D341Med (cell line): ENCODE measurements at places on chromosomes 2 and 18.

DNA sequence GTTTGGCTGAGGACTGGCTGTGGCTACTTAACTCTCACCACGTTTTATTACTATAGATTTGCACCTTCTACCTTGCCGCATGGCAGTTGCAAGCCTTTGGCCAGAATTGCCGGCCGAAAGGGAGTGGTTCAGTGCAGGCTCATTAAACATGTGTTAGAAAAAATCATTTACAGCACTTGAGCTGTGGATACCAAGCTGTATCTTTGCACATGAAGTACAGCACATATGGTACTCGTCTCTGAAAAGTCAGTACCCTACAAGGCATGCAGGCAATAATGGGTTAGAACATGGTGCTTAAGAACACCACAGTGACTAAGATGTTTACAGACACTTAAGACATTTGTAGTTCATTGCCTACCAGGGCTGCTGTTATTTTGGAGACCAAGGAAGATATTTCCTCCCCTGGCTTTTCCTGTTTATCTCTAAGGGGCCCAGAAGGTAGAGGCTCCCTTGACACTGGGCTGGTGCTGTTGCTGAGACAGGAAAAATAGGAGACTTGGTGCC, 103.1 kb downstream of the ZNF532 start:
- no peak for DNase-seq

DNA sequence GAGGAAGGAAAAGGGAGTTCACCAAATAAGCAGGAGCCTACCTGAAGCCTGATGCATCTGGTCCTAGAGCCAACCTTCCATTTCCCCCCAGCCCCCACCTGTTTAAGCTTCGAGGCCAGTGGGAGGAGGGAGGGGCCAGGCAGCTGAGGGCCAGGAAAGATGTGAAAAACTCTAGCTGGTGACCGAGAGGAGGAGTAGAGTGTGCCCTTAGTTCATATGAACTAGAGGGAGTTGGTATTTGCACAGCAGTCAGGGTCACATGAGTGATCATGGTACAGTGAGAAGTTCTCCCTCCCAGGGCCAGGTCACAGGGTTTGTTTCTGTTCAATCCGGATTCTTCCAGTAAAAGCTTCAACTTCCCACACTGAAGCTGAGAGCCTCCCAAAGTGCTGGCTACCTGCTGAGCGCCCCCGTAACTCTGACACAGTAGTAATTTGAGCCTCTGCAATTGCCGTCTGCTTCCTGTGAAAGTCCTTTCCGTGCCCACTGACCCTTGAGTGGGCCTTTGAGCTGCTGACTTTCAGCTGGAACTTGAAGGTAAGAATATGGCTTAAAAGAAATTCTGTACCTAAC, at the start of gene SULT1C2:
TSS of gene SULT1C2 (plus strand) at position 362 of the 573 bp plus-strand sequence. CDS start 4,773 bp downstream, outside the sequence.
- no peak for DNase-seq

GRCh38 chr2:180442860-180443644, 436.0 kb upstream of the CWC22 start:
- no peak for DNase-seq

DNA sequence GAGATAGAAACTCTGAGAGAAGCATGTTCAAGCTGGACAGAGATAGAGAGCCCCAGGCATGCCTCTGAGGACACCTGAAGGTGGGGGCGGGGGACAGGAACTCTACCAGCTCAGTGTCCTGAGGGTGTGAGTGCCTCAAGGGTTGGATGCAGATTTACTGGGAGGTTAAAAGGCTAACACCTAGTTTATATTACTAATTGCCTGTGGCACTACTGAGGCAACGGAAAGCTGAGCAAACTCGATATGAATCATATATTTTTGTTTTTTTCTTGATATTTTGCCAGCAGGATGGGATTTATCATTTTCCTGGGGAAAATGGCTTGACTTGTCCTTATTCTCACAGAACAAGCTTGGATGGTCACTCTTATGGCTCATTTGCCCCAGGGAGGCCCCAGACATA, 319.5 kb downstream of the ALK start:
- DNase-seq, result no peak

DNA sequence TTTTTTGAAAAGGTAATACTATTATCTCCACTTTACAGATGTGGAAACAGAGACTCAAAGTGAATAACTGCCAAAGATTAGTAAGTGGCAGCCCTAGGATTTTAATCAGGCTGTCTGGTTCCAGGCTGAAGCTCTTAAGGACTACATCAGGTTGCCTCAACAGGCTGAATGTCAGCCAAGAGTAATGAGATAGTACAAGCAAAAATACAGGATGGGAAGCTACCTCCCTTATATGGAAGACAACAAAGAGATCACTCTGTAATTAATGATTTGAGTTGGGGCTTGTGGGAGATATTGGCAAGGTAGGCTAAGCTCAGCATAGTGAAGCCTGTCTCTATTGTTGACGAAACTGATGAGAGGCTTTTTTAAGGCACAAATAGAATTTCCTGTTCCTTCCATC, 323.1 kb downstream of the KCNJ3 start:
- DNase-seq, result no peak

DNA sequence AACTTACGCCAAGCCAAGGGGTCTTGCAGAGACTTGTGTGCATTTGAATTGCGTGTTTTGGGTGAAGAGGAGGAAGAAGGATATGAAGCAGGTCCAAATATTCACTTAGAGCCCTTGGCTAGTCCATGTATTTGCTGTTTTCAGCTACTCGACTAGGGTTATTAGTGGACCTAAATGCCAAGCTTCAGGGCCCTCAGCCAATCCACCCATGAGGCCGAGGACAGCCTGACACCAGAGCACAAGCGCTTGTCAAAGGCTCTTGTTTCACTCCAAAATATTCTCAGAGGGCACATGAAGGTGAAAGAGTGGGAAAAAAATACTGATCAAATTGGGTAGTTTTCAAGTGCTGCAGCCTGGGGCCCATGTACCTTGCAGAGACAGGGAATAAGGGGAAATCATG, 174.8 kb upstream of the ACAA2 start:
- no peak for DNase-seq

DNA sequence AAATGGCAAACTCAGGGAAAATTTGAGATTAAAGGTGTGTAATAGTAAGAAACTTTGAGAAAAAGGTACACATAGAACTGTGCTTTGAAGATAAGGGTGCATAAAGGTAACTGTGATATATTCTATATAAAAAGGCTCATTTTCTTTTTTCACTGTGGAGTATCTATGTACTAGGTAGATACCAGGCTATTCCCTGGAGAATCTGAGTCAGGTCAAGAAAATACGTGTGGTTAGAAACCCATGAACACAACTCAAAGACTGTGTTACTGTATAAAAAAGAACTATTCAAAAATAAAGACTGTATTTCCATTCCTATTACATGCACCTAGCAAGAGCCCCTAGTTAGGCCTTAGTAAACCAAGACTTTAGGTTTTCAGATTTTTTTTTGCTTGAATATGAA, 100.1 kb upstream of the GRB14 start:
- no peak for DNase-seq

GRCh38 chr18:55982992-55983391, 395.0 kb upstream of the TCF4 start:
- no peak for DNase-seq

GRCh38 chr2:69087912-69088240, 74.9 kb downstream of the ANTXR1 start:
- DNase-seq, result no peak

- no peak for DNase-seq
Measured at GRCh38 chr18:78934003-78934402, 45.6 kb upstream of the SALL3 start.

GRCh38 chr18:8868276-8868675, 162.9 kb downstream of the MTCL1 start:
- DNase-seq, result no peak

DNA sequence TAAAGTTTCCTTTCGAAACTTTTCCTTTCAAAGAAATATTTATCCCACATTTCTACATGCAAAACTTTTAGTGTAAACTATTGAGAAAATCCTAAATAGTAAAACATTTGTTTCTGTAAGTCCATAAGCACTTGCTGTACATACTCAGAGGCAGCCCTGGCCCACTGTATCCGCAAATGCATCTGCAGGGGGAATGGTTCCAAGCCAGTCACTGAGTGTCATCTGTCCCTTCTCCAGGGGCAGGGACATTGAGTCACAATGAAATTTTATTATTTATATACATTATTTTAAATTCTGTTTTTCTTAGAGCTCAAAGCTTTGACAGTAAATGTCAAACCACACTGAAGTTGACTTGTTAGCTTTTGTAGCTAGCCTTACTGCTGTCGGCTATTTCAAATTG, 367.2 kb downstream of the MTX2 start:
- DNase-seq, result no peak

GRCh38 chr2:66364495-66365333, 70.2 kb upstream of the MEIS1 start:
- no peak for DNase-seq

DNA sequence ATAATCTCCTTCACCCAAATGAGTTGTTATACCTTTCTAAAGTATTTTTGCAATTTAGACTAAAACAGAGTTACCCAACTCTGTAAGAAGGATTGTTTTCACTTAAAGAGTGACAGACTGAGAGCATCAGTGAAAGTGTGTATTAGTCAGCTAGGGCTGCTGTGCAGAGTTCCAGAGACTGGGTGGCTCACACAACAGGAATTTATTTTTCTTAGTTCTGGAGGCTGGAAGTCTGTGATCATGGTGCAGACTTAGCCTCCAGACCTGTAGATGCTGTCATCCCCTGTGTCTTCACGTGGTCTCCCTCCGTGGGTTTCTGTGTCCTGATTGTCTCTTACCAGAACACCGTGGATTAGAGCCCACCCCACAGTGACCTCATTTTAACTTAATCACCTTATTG, 40.0 kb downstream of the BCL2L11 start:
- no peak for DNase-seq

GRCh38 chr2:22967756-22968155, 417.2 kb upstream of the KLHL29 start:
- no peak for DNase-seq

DNA sequence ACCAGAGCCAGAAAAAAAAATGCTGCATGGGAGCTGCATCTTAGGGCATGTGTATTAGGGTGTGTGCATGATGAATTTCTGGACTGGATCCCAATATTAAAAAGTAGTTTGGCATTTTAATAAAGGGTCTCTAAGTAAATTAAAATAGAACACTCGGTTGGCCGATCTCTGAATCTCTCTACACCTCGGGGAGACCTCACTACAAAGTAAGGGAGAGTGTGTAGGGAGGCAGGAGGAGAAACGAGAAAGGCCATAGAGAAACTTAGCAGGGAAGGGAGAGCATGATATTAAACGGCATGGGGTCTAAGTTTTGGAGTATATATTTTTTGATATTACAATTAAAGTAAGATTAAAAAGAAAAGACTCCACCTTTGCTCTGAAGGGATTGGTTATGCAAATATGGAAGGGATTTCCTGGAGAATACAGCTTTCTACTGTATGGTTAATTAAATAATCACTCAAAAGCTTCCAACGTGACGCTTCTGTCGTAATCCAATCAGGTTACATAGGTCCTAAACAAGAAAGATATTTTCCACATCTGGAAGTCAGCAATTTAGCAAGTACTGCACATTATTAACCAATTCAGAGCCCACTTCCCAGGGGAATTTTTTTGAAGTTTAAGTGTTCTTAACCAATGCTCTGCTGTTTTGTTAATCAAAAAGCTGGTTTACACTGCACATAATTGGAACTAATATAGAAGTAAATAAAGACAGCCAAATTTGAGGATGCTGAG, 1.0 kb upstream of the ZEB2 start:
- DNase-seq, result no peak

- DNase-seq, result no peak
Measured at GRCh38 chr2:10763461-10763800, 42.0 kb downstream of the ATP6V1C2 start.

DNA sequence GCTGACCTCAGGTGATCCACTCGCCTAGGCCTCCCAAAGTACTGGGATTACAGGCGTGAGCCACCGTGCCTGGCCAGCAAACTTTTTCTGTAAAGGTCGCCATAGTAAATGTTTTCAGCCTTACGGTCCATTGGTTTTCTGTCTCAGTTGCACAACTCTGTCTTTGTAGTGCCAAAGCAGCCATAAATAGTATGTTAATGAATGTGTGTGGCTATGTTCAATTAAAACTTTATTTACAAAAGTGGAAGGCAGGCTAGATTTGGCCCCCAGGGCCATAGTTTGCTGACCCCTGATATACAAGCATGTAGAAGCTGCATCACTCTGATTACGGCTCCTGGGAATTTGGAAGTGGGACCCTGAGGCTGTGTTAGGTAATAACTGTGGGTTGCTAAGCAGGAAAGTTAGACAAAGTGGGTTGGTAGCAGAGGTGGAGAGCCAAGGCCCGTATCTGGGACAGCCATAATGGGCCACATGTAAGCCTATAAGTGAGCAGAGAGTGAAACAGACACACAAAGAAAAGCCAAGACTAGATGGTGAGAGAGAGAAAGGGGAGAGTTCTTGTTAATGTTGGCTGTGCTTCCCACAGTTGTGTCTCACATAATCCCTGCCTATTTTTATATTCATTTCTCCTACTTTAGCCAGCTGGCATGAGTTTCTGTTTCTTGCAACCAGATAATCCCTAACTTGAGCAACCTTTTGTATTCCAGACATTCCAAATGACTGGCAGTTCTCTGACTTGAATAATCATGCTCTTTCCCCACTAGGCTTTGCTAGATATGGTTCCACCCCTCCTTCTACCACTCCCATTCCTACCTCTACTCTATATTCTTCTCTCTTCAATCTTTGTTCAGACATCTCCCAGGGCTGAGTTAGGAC, 223.3 kb upstream of the STON1 start:
- DNase-seq, result no peak

DNA sequence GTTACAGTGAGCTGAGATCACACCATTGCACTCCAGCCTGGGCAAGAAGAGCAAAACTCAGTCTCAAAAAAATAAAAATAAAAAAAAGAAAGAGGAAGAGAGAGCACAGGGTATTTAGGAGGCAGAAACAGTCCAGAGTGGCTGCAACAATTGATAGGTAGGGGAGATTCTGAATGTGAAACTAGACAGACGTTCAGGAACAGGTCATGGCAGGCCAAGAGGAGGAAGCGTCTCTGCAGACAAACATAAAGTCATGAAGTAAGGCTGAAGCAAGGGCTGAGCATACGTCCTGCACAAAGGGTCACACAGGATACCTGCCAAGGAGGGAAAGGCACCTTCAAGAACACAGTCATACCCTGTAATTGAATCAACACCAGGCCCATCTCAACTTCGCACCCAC, 64.1 kb upstream of the ZNF532 start:
- no peak for DNase-seq

DNA sequence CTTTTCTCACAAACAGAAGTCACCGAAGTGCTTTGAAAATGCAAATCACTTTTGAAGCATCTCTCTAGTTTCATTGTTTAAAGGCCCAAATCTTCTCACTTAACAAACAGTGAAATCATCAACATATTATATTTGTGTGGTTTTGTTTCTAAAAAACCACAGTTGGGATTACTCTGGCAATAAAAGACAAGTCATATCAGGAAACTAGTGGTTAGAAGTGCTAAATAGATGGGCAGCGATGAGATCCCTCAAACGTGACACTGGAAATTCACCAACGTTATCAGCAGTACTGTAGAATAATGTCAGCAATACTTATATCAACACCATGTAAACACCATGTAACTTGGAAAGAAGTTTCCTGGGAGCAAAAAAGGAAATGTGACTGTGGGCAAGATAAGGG, 893.5 kb downstream of the SUCLG1 start:
- no peak for DNase-seq

GRCh38 chr2:134075204-134075603, 178.7 kb upstream of the MGAT5 start:
- DNase-seq, result no peak

- no peak for DNase-seq
Measured at GRCh38 chr2:81234711-81235110, 930.2 kb upstream of the LRRTM1 start.

- no peak for DNase-seq
Measured at GRCh38 chr18:49944663-49945062, 131.3 kb upstream of the ACAA2 start.
